ENCODE measurements at places on chromosomes 11 and 22.

DNA sequence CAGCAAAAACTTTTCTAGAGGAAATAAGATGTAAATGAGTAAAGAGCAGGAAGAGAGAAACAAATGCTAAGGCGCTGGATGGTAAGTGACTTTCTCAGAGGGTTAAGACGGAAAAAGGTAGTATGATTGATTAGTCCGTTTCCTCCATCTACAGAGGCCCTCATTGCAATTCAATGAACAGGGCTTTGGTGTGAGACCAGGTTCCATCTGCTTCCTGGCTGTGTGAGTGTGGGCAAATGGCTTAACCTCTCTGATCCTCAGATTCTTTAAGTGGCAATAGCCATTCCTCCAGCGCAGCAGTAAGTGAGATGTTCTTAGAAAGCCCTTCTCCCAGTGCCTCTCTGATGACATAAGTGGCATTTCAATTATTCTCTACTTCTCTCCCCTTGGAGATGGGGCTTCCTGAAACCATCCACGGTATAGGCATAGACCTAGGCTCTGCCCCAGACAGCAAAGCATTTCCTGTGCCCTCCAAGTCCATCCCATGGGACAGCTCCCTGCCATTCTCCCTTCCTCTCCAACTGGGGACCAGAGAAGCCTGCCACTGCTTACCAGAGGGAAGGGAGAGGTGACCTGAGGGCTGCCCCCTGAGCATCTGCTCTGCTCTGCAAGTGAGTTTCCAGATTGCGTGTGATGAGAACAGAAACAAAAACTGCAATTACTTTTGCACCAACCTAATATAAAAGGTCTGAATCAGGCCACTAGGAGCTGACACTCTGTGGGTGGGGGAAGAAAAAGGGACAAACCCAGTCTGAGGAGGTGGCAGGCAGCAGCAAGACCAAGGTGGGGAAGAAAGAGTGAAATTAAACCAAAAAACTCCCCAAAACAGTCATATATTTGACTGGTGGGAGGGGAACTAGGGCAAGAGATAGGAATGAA lies 12.7 kb upstream of the CD44 start:
- DNase-seq = no peak

DNA sequence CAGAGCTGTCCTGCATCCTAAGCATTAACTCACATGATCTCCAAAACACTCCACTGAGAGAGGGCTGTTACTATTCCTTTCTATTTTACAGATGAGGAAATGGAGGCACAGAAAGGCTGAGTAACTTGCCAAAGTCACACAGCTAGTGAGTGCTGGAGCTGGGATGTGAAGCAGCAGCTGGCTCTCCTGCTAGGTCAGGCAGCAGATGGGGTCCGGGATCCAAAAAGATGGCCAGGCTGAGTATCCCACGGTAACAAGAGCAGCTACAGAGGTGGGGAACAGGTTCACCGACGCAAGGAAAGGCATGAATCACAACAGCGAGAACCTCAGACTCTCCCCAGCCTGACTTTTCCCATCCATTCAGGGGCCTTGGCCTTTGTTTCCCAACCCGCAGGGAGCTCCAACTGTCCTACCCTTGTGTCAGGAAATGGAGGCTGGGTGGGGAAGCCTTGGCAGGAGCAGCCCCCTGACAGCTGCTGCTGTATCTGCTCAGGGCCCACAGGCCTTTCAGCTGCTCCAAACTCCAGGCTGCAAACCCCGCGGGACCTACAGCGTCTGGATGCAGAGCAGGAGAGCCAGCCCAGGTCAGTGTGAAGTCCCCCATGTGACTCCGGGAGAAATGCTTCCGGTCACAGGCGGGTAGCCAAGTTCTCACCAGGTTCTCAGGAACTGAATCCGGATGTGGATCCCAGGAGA lies 29.5 kb downstream of the DKK3 start:
- DNase-seq = peak; percentile 93

DNA sequence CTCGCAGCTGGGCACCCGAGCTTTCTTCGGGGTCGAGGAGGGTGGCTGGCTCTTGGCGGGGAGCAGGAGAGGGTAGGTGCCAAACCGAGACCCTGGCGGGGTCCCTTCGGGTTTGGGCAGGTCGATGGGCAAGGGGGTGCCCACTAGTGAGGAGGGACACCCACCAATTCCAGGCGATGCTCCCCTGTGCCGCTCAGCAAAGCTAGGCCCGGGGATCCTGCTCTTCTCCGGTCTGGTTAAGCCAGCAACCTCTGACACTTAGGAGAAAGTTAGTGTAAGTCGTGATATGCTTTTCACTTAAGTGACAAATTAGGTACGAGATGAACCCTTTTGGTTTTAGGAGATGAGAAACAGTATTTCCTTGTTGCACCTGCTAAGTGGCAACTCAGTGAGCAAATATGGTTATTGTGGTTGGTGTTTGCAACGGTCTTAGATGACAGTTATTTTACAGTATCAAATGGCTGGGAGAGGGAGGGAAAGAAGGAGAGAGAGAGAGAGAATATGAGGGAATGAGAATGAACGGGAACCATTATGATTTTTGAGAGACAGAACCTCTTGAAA lies 565 bp downstream of the NUCB2 start:
- peak; percentile 55 for DNase-seq

- no peak for DNase-seq
Measured at GRCh38 chr22:45073064-45073463, 63.3 kb upstream of the PHF21B start.

- DNase-seq = no peak
Measured at GRCh38 chr22:38758276-38758945, 2.6 kb upstream of the SUN2 start.

GRCh38 chr22:20187777-20188566 lies 37.1 kb upstream of the CCDC188 start:
- no peak for DNase-seq

DNA sequence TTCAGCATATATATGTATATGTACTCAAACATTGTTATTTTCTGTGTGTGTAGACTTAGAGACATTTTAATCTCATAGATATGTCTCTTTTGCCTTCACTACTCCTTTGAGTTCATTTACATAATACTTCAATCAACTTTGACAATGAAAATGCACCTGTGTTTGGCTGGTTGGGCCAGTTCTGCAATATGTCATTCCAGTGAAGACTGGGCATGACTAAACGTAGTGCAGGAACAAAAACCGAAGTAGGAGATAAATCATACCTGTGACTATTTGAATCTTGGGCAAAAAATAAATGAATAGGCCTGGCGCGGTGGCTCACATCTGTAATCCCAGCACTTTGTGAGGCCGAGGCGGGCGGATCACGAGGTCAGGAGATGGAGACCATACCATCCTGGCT lies 640.0 kb upstream of the ANO3 start:
- DNase-seq = no peak

DNA sequence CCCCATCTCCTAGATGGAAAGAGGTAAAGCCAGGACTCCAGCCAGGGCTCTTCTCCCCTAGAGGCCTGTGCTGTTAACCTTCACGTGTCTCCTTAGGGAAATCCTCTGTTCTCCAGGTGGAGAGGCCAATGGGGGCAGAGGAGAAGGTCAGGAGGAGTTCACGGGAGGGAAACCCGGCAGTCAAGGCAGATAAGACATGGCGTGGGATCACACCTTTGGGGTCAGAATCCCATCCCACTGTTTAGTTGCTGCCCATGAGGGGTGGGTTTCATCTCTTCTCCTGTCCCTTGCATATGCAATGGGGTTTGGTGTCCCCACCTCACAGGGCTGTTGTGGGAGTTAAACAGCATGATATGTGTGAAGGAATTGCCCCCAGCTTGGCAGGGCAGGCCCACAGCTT lies 469.7 kb downstream of the TBC1D22A start:
- DNase-seq = no peak

Data from AG10803 (cell line).